ENCODE measurements at places on chromosomes 7 and 10. TPM values are rescaled to one million over a fixed set of nuclear protein-coding genes. Genes with fewer than 3 reads are reported as not detected.

The ZNF248 gene
- 3.7 TPM for total RNA-seq

The PNLIPRP3 gene
- not detected for total RNA-seq

The FRMPD2 gene
- not detected for total RNA-seq

DNA sequence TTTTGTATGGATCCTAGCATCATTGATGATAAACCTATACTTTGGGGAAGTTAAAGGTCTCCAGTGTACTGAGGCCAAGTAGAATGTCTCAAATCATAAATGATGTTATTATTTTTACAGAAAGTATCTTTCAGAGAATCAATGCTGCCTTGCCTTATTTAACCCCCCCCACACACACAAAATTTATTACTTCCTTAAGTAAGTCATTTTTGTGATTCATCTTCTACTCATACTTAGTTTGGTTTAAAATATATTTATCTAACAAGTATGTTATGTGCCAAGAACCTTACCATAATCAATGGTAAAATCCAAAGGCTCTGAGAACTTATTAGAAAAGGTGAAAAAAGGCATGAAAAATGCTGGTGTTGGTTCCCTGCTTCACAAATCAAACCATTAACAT is 18.8 kb upstream of the CLDN12 start:
- no peak for DNase-seq

DNA sequence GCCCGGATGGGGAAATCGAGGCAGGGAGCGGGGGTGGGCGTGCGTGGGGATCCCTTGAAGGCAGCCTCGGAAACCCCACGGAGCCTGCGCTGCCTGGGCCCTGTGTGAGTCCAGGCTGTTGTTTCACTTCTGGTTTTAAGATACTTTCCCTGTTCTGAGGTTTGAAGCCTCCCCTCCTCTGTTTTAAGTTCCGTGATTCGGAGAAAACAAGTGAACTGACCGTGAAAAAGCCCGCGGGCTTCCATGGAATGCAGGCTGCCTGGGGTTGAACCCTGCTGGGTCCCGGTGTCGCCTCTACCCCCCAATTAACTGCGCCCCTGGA is 401 bp downstream of the LRRC27 start:
- no peak for DNase-seq

The FAM131B gene
- 0.63 TPM for total RNA-seq

DNA sequence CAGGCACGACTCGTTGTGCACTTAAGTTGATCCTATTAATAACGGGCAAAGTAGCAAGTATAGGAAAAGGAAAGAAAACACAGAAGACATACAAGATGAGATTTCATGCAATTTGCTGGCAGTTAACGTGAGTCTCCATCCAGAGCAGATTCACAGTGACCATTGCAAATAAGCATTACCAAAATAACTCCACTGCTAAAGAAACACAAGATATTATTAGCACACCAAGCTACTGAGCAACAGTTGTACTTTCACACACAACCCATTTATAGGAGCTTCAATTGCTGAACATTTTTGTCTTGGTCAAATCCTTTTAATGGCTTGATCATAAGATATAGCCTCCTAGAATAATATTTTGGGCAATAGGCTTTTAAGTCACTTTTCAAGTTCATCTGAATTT is 187.7 kb upstream of the HGF start:
- no peak for DNase-seq

The H2BK1 gene
- total RNA-seq = not detected

DNA sequence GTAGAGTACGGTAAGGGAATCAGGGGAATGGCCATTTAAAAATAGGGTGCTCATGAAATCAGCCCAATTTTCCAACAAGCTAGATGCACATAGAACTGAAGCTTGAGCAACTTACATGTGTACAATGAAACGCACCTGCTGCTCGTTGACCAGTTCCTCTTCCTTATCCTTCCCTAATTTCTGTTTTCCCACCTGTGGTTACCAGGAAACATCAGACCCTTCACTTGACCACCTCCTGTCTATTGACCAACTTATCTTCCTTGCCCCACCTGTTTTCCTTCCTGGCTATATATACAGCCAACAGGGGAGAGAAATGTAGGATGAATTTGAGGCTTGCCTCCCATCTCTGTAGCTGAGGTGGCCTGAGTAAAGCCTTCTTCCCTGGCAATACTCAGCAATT is 37.8 kb upstream of the RAPGEF5 start:
- DNase-seq = no peak
